Aorta (tissue), 5 donors: ENCODE measurements at places on chromosomes 12 and 14. TPM values are rescaled to one million over a fixed set of nuclear protein-coding genes. Genes with fewer than 3 reads are reported as not detected.

- peak; percentile 89 for DNase-seq
These were observed 63.8 kb upstream of the ACTN1 start for GRCh38 chr14:69042787-69043444.

DNA sequence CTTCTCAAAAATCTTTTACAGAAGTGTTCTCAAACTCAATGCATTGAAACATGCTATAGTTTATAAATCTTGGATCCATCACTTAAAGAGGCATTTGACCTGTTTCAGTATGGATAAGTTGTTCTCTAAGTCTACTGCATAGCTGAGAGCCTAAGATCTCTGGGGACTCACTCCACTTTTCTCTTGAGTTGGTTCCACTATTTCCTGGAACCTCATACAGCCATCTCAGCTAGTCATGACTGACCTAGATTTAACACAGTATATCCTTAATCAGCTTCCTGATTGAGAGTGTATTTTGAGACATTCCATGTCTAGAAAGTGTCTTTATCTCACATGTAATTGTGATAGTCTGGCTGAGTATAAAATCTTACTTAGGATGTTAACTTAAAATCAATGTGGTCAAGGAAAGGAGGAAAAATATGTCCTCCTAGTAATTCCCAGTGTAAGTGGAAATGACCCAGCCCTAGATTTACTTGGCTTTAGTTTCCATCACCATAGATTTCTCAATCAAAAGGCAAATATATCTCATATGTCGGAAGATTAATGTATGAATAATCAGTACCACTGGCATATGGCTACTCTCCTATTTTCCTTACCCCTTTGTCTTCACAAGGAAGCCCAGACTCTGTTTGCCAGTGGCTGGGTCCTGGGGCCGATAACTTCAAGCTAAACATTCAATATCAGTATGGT, 61.9 kb downstream of the KICS2 start:
- no peak for DNase-seq

DNA sequence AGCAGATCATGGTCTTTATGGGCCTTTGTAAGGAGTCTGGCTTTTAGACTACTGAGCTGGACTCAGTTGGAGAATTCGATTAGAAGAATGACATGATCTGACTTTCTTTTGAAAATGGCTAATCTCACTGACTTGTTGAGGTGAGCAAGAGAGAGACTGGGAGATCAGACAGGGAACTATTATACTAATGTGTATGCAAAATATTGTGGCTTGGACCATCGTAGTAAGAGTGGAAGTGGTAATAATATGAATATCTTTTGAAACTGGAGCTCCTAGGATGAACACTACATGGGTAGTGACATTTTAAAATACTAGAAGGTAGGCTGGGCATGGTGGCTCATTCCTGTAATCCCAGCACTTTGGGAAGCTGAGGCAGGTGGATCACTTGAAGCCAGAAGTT, 56.2 kb upstream of the CCT2 start:
- DNase-seq, result no peak

- DNase-seq, result peak; percentile 95
These were observed 6.0 kb downstream of the GAPDH start for GRCh38 chr12:6540181-6540877.

DNA sequence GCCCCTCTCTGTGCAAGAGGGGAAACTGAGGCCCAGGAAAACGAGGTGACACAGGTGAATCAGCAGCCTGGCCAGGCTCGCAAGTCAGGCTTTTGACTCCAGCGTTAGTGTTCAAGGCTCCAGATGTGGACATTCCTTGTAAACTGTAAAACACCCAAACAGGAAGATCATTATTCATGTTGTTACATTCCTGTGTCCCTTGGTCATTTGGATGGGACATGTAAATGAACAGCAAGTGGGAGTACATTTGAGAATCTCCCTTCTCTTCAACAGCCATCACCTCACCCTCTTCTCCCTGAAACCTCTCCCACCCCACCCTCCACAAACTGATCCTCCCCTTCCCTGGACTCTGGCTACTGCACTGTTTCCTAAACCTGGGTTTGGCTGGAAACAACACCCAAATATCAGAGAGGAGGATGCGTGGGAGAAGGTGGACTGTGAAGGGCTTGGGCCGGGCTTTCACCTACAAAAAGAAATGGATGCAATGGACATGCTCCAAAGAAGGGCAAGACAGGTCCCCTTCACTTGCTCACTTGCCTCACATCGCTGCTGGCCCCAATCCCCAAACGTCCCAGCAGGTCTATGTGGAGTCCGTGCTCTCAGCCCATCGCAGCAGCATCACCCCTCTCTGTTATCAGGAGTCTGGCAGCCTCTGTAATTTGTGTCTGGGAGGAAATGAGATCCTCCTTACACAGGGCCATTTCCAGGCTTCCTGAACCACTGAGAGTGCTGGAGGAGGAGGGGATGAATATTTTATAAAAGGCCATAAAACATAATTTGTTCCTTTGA, 76.7 kb downstream of the GALNT8 start:
- no peak for DNase-seq

GRCh38 chr12:107133462-107133861, 40.1 kb upstream of the CRY1 start:
- DNase-seq, result no peak

SALL2 gene
- 9.2 TPM for total RNA-seq

GRCh38 chr14:78248501-78249090, 78.4 kb downstream of the NRXN3 start:
- no peak for DNase-seq

HOXC9 gene
- 2.6 TPM for total RNA-seq

- no peak for DNase-seq
These were observed 1482.5 kb upstream of the TMEM132C start for GRCh38 chr12:126784328-126784921.

PCED1B gene
- total RNA-seq, result 11.0 TPM

GRCh38 chr12:127588249-127588648, 678.7 kb upstream of the TMEM132C start:
- no peak for DNase-seq

DNA sequence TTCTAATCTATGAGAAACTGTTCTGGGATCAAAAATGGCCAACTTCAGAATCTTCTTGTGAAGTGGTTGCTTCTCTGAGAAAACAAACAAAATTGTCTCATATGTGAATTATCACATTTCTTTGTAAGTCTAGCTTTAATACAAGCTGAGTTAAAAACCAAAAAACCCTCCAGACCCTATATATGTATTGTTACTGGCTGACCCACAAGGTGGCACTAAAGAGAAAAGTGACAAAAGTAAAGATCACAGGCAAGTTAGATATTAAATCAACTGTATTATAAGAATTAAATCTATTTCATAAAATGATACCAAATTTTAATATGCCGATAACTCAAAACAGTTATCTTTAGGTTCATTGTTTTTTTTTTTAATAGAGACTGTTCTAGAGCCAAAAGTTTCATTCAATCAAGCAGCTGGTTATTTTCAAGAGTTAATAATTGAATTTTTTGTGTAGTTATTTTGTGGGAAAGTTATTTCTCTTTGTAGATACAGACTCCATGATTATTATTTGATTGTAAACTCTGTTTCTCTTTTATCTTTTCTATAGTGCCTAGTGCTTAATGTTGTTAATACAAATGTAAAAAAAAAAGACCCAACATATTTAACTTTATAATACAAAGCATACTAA, 7.5 kb upstream of the TRHDE start:
- DNase-seq, result no peak

OR6C2 gene
- total RNA-seq, result not detected

DNA sequence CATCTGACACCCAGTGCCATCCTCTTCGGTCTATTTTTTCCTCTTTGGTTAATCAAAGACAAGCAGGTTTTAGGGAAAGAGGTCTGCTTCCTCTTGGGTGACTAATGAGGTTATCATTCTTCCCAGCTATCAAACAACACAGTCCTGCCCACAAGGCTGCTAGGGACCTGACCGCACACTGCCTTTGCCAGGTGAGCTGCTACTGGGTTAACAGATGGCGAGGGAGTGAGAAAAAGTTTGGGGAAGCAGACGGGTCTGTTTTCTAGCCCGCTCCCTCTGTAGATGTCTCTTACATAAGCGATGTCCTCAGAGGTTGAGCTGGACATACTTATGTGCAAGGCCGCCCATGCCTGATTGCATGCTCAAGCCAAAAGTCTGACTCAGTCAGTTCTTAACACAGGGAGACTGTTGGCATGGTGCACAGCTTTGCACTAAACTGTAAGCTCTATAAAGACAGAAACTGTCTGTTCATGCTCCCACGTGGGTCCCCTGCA, 94.1 kb downstream of the SLC15A4 start:
- DNase-seq, result no peak

DNA sequence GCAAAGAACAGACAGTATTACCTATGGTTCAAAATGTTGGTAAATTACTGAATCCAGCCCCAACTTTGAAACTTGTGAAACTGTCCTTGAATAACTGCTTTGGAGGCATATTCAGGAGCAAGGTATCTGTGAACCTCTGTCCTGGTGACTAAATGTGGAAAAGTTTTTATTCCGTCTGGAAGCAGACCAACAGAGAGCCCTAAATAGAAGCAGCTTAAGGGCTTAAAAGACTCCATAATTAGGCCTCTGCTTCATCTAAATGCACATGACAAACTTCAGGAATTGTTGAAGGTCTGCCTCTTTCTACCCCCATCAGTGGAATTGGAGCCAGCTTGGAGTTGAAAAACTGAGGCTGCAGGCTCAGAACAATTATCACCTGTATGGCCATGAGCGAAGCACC, 276.5 kb downstream of the KCNH5 start:
- DNase-seq, result no peak

GRCh38 chr12:62781136-62781880, 153.6 kb downstream of the PPM1H start:
- DNase-seq, result no peak

GRCh38 chr12:3170423-3171194, 93.4 kb downstream of the TSPAN9 start:
- DNase-seq, result no peak

GRCh38 chr14:29608861-29609260, 318.8 kb downstream of the PRKD1 start:
- DNase-seq, result no peak

GRCh38 chr14:55245657-55246268, 25.5 kb upstream of the FBXO34 start:
- DNase-seq, result no peak

GRCh38 chr12:86663716-86664115, 407.5 kb upstream of the MGAT4C start:
- DNase-seq, result no peak

- no peak for DNase-seq
These were observed 61.6 kb downstream of the PPP2R5C start for GRCh38 chr14:101823066-101823465.

DNA sequence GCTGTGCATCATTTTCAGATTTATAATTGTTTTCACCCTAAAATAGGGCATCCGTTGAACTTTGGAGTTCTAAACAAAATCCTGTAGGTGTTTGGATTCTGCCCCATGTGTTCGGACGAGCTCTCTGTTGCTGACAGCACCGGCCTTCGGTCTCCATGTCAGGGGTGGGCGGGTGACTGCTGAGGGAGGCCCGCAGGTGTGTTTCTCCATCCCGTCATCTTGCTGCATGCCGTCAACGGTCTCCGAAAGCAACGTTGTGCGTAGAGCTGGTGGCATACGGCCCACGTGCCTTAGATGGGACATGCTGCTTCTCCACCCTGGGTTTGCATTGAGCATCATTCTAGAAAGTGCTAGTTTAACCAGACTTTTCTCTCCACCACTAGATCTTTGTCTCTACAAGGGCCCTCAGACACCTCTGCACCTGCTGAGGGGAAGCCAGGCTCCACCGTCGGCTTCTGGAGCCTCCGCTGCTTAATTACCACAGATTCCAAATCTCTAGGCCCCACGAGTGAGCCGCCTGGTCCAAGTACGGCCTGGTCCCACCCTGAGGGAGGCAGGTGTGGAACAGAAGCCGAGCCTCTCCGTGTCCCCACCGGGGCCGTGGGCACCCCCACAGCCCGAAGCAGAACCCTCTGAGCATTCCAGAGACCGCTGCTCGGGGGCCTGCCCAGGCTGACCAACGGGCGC, 15.7 kb upstream of the AMN start:
- DNase-seq, result peak; percentile 13

- no peak for DNase-seq
These were observed 33.2 kb downstream of the ZNF664 start for GRCh38 chr12:124006085-124006845.

TMPRSS12 gene
- total RNA-seq, result not detected

TMEM30B gene
- 54.8 TPM for total RNA-seq

- DNase-seq, result no peak
These were observed 138.1 kb upstream of the FLRT2 start for GRCh38 chr14:85391892-85392291.

GRCh38 chr14:71803539-71804260, 128.5 kb upstream of the RGS6 start:
- DNase-seq, result no peak

RBP5 gene
- total RNA-seq, result 13.4 TPM

RPGRIP1 gene
- total RNA-seq, result 0.39 TPM

DNA sequence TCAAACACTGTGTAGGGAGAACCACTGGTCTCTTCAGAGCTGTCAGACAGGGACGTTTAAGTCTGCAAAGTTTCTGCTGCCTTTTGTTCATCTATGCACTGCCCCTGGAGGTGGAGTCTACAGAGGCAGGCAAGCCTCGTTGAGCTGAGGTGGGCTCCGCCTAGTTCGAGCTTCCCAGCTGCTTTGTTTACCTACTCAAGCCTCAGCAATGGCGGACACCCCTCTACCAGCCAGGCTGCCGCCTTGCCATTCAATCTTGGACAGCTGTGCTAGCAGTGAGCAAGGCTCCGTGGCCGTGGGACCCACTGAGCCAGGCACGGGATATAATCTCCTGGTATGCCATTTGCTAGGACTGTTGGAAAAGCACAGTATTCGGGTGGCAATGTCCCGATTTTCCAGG, 24.6 kb upstream of the YBX3 start:
- no peak for DNase-seq
